ENCODE measurements at places on chromosomes 2 and 18.

DNA sequence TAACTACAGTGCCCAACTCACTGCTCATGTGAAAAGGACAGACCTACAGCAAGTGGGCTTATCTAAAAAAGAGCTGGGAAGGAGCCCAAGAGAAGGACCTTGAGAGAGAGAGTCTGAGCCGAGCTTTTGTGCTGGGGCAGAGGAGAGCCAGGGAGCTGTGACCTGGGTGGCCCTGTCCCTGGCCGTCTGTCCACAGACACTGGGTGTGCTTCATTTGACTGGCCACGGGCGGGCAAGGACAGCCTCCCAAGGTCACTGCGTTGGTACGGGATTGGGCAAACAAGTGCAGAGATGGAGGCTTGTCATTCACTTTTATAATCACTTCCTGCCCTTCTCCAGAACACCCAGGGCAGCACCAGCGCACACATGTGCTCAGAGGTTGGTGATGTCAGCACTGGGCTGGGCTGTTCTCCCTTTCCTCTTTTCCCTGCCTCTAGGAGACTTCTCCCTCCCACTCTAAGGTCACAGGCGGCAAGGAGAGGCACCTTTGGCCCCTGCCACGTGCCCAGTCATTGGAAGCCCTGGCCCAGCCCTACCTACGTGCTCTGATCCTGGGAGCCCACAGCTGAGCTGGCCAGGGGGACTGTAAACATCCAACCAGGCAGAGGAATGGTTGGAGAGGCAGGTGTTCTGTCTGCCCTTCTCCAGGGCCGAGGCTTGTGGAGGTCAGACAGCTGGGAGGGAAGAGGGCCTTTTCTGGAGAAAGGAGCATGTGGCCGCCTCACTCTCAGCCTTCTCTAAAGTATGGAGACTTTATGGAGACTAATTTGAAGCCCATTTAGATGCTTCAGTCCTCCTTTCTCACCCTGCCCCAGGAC is 6.4 kb upstream of the PSD4 start:
- DNase-seq = peak; percentile 64

GRCh38 chr2:62435720-62436119 is 70.3 kb downstream of the TMEM17 start:
- no peak for DNase-seq

GRCh38 chr2:71562518-71562917 is 109.2 kb downstream of the DYSF start:
- DNase-seq = no peak

- DNase-seq = no peak
Observed at GRCh38 chr2:4424153-4424552, 720.8 kb downstream of the DCDC2C start.

DNA sequence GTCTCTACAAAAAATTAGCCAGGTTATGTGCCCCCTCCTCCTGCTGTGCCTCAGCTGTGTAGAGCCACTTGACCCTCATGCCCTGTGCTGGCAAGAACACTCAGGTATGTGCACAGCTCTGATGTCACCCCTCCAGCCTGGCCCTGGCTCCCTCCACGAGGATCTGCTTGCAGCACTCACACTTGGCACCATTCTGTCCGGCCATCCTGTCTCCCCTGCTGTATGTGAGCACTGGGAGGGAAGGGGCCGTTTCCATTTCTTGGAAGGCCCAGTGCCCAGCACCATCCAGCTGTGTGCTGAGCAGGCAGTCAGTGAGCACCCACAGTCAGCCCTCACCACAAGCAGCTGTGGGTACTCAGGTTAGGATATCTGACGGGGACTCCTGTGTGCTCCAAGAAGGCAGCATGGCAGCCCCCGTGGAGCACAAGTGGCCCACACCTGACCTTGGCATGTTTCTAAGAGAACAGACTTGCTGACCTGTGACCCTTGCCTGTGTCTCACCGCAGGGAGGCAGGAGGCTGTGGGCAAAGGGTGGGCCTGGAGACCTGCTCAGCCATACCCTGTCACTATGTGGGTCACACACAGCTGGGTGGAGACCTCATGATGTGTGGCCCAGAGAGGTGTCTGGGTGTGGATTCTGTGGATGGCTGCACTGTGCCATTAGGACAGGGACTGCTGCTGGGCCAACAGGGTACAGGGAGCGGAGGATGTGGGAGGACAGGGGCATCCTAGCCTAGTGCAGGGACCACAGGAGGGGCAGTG is 31.5 kb downstream of the USP34 start:
- DNase-seq = no peak

GRCh38 chr18:31686986-31687928 is 2.9 kb upstream of the B4GALT6 start:
- no peak for DNase-seq

GRCh38 chr2:46371854-46372253 is 74.6 kb downstream of the EPAS1 start:
- no peak for DNase-seq

Measured in CD4-positive, alpha-beta T cell treated with Interleukin-4 for 1 hour (primary cell).